ENCODE measurements at places on chromosomes 3 and 15.

GRCh38 chr3:79361748-79362378 lies 405.9 kb downstream of the ROBO1 start:
- DNase-seq, result no peak

GRCh38 chr3:83092521-83093221 lies 1331.2 kb upstream of the GBE1 start:
- no peak for DNase-seq

GRCh38 chr15:47768735-47769134 lies 51.4 kb downstream of the SEMA6D start:
- no peak for DNase-seq

- no peak for DNase-seq
Observed at GRCh38 chr15:33234020-33234461, 39.5 kb upstream of the FMN1 start.

- DNase-seq, result no peak
Observed at GRCh38 chr3:134754768-134755559, 40.1 kb upstream of the EPHB1 start.

DNA sequence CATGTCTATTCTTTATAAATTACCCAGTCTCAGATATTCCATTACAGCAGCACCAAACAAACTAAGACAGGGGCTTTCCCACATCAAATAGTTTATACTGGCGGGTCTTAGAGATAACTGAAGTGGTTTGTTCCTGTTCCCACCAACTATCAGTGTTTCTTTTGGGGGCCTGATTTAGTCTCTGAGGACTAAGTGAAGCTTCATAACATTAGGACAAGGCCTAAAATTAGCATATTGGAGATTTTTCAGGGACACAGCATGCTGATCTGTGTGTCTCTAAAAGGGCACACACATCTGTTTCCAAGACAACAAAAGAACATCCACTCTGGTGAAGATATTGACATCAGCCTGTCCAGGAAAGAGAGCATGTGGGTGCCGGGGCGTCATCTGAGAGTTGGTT lies 72.6 kb upstream of the SEMA6D start:
- DNase-seq, result no peak

GRCh38 chr3:31765871-31766270 lies 215.2 kb downstream of the OSBPL10 start:
- no peak for DNase-seq

- DNase-seq, result no peak
Observed at GRCh38 chr15:52652984-52653383, 26.2 kb downstream of the ATOSA start.

DNA sequence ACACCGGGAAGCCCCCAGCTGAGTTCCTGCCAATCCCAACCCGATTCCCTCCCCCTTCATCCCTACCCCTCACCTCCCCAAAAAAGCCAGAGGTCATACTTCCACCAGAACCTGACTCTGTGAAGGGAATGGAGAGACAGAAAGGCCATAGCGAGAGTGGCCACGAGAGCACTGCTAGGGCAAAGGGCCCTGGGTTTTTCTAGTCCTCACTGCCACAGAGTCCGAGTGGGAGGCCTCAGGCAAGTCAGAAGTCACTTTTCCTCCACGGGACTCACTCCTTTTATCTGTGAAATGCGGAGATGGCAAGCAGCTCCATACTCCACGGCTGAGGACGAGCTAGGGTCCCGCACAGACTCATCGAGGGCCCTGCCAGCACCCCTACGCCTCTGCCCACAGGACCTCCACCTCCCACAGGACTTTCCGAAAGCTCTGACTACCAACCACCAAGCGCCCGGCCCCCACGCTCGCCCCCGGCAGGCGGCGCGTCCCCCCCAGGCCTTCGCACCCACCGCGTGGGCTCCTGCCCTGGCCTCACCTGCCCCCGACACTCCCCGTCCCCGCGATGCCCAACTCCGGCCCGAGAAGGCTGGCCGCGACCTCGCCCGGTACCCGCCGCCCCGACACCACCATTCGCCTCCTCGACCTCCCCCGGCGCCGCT lies 792 bp downstream of the ATP13A3 start:
- peak; percentile 59 for DNase-seq

- DNase-seq, result no peak
Observed at GRCh38 chr3:12948371-12948770, 107.0 kb upstream of the RPL32 start.

All from CD8-positive, alpha-beta T cell (primary cell).